ENCODE measurements at places on chromosomes 1 and 21.

DNA sequence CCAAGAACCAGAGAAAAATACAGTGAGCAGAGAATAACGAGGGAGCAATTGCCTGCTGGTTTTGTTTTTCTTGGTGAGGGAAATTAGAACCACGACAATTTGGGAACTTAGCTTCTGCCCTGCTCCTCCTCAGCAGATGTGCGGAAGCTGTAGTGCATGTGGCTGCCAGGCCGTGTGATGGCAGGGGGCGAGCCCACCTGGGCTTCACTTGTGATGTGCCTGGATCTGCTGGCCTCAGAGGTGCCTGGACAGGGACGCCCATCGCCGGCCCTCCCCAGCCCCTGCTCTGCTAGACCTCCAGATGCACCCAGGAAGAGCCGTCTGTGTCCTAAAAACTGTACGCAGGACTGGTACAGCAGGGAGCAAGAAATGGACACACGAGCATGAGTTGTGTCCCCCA lies 28.5 kb upstream of the C1orf174 start:
- no peak for DNase-seq

DNA sequence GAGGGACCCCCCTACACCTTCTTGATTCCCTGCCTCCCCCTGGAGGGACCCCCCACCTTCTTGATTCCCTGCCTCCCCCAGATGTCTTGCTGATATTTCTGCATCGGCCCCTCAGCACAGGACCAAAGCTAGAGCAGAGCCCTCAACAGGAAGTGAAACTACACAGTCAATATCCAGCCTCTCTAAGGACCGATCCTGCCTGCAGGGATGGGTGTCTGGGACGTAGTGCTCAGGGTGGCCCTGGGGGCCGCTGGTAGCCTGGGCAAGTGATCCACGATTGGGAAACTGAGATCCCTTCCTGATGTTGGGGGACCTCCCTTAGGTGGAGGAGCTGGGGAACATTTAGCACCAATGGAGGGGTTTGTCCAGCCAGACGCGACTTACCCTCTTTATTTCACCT lies 3.9 kb upstream of the LEFTY2 start:
- no peak for DNase-seq

DNA sequence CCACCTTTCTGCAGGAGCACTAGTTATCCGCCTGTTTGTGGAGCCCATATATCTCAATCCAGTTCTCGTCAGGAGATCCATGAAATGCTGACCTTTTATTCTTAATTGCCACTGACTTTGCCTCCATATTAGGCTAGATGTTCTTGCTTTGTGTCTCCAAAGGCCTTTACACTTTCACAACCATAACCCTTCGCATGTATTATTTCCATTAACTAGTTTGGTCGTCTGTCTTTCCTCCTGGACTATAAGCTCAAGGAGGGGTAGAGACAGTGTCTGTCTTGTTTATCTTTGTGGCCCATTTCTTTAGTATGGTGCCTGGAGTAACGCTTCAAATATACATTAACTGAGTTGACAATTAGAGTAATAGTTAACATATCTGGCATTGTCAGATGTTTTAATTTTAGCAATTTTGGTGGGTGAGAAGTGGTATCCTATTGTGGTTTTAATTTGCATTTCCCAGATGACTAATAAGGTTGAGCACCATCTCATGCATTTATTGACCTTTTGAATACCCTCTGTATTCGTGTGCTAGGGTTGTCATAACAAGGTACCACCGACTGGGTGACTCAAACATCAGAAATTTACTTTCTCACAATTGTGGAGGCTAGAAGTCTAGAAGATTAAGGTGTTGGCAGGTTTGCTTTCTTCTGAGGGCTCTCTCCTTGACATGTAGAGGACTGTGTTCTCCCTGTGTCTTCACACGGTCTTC lies 21.7 kb upstream of the IL12RB2 start:
- no peak for DNase-seq

DNA sequence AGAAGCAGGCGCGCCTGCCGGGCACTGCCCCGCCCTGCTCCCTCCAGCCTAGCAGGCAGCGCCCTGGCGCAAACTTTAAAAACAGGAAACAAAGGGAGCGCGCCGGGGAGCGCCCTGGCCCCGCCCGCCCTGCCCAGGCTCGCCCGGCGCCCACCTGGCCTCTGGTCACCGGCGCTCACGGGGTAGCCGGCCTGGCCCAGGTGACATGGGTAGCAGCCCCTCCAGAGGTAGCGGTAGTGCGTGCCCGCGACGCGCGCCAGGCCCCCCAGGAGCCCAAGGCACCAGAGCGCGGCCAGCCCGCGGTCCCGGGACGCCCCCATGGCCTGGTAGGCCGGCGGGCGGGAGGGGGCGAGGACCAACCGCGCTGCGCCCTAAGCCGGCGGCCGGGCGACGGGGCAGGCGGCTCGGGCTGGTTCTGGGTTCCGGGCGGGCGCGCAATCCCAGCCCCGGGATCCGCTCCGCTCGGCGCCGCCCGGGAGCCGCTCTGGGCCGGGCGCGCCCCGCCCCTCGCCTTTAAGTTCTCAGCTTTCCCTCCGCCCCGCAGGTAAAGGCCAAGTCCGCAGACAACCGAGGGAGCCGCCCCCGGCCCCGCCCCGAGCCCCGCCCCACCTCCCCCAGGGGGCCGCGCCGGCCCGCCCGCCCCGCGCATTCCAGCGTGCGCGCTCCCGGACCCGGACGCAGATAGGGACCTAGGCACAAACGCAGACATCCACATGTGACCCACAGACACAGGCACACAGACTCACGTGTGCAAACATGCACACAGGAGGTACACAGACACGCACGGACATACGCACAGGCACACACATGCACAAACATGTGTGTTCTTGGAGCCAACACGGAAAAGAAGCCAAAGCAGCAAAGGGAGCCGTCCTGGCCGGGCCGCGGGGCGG lies 76.7 kb downstream of the ARHGEF16 start:
- DNase-seq = no peak

DNA sequence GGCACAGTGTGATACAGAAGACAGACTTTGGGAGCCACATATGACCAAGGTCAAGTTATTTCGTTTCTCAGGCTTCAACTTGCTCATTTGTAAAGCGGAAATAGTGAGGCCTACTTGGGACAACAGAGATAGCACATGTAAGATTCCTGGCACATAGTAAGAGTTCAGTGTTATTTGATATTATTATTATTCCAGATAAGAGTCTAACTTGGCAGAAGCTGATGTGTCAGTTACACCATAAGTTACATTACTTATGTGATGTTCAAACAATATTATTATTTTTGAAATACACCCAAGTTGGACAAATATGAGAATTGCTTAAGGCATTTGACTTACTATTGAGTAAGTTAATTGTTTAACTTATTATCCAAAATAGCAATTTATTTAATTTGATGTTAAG lies 10.2 kb upstream of the CYP4X1 start:
- DNase-seq = no peak

DNA sequence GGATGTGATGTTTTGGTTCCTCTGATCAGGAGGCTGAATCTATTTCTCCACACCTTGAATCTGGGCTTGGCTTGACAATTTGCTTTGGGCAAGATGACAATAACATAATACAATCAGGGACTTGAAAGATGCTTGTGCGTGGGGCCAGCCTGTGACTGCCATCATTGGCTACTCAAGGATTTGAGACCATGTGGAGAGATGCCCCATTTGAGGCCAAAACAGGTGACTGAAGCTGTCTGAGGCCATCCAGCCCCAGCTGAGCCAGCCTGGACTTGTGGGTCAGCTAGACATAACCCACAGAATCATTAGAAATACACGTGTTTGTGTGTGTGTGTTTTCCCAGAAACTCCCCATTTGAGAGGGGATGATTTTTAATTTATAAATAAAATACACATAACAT lies 421.5 kb downstream of the PTPRU start:
- DNase-seq = no peak

DNA sequence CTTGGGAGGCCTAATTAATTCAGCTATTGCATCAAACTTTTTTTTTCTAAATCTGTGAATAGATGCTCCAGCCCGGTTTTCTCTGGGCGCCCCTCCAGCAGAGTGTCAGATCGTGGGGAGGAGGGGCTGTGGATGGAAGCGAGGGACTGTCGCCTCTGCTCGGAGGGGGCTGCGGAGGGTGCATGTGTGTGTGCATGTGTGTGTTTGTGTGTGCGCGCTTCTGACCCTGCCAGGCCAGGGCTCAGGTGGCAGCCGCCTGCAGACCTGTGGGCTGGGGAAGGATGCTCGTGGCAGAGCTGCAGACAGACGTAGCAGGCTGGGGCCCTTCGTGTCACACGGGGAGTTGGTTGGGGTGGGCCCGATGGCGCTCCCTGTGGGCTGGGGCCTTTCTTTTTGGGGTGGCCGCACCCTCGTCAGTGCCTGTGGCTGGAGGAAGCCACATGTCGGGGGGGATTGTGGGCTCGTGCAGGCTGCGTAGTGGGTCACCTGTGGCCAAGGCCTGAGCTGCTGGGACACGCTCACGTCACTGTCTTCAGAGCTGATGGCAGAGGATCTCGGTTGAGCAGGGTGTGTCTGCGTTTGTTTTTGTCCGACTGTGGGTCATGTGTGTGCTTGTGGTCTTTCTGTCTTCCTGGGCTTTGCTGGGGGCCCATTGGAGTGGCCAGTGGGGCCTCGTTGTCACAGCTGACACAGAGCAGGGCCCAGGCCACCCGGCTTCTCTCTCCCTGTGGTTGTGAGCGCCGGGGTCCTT lies 2.8 kb downstream of the SKI start:
- no peak for DNase-seq

- DNase-seq = no peak
Observed at GRCh38 chr1:38527373-38527966, 332.1 kb downstream of the RRAGC start.

DNA sequence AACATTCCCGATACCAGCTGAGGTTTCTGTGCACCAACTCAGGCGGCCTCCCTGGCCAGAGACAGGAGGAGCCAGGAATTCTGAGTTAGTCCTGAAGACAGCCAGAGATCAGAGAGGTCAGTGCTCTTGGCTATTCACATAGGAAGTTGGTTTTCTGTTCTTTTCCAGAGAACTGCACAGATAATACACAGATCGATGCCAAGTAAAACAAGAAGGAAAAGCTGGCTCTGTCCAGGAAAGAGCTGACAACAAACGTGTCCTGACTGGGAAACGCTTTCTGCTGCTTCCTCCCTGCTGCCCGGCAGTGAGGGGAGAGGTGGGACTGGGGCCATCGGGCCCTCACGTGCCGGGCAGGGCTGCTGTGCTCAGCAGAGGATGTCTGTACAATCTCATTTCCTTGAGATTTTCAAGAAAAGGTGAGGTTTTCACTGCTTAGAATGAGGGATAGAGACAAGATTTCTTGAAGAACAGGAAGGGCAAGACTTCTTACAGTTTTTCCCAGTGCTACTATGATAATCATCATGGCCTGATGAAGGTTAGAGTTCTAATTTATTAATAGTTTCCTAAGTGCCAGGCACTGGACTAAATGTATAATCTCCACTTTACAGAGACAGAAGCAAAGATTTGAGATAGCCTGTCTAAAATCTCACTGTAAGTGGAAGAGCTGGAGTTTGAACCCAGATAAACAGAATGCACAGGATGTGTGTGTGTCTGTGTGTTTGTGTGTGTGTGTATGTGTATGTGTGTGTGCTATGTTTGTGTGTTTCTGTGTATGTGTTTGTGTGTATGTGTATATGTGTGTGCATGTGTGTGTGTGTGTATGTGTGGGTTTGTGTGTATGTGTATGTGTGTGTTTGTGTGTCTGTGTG lies 211.0 kb upstream of the RAB4A start:
- DNase-seq = no peak

- no peak for DNase-seq
Observed at GRCh38 chr1:205258261-205258691, 30.5 kb downstream of the TMCC2 start.

GRCh38 chr1:59879574-59879973 lies 47.0 kb downstream of the CYP2J2 start:
- no peak for DNase-seq

DNA sequence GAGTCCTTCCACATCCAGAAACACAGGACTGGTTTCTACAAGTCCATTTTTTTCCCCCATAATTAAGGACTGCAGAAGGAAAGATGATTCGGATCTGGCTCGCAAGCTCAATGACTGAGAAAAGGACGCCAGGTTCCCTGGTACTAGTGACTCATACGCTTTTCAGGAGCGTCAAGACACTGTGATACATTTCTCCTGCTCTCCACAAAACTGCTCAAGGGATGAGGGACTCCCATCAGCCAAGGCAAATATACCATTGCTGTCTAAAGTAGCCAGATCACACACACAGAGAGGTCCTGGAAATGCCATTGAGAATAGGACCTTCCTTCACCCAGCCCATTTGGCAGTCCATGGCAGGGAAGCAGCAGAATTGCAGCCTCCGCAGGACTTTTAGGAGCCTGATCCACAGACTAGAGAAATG lies 253.6 kb upstream of the IRF2BP2 start:
- no peak for DNase-seq

- DNase-seq = no peak
Observed at GRCh38 chr1:215360031-215360430, 207.1 kb upstream of the KCTD3 start.

DNA sequence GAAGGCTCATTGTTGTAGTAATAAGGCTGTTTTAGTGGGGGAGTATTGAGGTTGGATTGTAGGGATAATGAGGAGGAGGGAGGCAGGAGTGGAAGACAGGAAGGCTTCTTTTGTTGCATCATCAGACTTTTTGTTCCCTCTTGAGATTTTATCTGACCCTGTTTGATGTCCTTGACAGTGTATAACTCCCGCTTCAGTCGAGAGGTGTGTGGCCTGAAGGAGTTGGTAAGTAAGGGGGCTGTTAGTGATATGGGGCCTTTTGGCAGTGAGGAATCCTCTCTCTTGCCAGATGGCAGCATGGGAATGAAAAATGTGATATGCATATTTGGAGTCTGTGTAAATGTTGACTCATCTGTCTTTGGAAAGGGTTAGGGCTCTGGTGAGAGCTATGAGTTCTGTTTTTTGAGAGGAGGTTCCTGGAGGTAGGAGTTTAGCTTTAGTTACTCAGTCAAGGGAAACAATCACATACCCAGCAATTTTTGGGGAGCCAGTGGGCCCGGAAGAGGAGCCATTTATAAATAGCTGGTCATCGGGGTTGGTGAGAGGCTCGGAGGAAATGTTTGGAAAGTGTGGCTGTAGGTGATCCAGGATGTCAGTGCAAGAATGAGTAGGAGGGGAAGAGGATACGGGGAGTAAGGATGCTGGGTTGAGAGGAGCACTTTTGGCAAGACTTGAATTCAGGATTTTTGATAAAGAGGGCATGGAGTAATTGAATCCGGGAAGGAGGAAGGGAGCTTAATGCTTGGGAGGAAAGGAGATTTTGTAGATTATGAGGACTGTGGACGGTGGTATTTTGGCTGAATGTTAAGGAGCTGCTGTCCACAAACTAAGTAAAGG lies 136.7 kb upstream of the ETV3 start:
- DNase-seq = no peak

DNA sequence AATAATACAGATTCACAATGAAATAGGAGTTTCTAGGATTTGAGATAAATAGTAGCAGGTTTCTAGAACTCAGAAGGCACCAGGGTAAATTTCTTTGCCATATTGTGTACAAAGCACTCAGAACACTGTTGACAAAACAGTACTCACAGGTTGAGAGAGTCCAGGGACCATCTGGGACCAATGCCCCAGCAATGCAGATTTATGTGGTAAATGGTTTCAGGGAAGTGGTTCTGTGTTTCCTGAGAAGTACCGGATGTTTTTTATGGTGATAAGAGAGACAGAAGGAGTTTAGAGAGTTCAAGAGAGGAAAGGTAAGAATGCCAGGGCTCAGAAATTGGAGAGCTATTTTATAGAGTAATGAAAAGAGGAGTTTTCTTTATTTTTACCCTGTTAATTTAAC lies 29.6 kb upstream of the DIPK1A start:
- DNase-seq = no peak
